ENCODE measurements at places on chromosomes 11 and 22.

DNA sequence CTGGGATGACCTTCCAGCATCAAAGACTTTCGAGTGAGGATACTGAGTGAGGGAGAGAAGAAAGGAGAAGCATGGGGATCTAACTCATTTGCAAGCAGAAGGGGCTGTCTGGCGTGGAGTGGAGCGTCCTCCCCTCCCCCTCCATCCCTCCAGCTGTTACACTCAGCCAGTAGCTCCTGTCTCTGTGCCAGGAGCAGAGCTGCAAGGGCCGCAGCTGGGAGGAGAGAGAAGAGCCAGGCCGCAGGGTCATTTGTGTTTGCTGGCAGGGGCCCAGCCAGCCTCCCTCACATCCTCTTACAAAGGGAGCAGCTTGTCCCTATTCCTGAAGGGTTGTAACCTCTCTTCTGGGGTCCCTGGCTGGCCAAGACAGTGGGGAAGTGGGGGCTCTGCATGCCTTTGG, 57.9 kb downstream of the NECTIN1 start:
- DNase-seq: peak; percentile 70

GRCh38 chr22:31846161-31847115, 92.6 kb downstream of the DEPDC5 start:
- no peak for DNase-seq

GRCh38 chr11:118415739-118416068, 14.3 kb downstream of the ATP5MG start:
- no peak for DNase-seq

DNA sequence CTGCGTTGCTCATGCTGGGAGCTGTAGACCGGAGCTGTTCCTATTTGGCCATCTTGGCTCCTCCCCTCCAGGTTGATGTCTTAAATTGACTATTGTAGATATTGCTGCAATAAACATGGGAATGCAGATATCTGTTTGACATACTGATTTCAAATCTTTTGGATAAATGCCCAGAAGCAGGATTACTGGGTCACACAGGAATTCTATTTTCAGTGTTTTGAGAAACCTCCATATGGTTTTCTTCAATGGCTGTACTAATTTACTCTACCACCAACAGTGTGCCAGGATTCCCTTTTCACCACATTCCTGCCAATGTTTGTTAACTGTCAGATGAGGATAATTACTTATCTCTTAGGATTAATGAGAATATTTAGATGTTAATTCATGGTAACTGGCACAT, 467.0 kb downstream of the LUZP2 start:
- no peak for DNase-seq

DNA sequence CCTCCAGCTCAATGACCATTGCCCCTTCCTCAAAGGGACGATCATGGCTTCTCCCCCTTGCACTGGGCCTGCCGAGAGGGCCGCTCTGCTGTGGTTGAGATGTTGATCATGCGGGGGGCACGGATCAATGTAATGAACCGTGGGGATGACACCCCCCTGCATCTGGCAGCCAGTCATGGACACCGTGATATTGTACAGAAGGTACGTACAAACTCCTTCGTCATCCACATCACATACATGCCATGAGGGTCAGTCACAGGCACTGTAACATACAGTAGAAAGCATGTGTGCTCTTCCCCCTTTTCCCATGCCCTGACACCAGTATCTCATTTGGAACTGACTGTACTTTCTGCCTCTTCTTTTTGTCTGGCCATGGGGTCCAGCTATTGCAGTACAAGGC, 4.0 kb downstream of the TAF10 start:
- DNase-seq: no peak

- DNase-seq: no peak
Measured at GRCh38 chr11:105219269-105219668, 79.7 kb upstream of the CARD18 start.

DNA sequence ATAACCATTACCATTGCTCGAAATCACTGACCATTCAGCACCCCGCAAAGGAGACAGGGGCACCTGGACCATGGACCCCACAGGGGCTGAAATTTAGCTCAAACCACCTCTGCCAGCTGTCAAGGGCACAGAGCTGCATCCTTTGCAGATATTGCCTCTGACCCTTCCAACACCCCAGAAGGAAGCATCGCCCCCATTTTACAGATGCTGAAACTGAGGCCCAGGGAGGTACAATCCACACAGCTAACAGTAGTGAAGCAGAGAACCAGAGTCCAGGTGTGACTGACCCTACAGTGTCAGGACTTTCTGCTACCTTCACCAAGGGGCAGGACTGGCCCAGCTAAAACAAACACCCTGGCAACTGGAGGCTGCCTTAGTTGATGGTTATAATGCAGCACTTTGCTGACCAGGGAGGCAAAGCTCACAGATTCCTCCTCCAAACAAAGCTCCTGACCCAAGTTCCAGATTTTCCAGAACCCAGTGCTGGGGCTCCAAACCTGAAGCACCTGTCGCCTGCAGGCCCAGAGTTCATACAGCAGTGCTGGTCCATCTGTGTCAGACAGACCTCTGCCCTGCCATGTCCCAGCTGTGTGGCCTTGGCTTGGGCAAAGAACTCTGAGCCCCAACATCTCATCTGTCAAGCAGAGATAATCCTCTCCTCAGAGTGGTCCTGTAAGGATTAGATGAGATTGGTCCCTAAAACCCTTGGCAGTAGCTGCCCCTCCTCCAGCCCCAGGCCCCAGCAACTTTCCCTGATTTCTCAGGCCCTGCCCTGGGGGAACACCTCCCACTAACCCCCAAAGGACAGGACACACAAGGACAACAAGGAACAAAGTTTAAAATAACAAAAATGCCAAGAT, 15.2 kb upstream of the ARAP1 start:
- DNase-seq: no peak

DNA sequence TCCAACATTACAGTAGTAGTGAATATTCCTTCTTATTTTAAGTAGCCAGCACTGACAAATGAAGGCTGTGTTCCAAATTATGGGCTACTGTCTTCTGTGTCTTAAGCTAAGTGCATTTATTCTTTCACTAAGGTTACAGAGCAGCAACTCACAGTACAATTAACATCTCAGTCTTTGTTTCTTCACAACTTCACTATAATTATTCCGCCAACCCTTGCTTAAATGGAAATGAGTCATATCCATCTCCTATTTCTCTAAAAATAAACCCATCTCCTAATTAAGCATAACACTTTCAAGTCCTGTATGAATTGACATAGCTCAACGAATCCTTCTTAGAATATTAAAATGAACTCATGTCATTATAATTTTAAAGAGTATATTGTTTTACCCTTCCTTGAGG, 6.7 kb downstream of the ETS1 start:
- no peak for DNase-seq

GRCh38 chr11:96301818-96302217, 41.2 kb downstream of the MAML2 start:
- no peak for DNase-seq

DNA sequence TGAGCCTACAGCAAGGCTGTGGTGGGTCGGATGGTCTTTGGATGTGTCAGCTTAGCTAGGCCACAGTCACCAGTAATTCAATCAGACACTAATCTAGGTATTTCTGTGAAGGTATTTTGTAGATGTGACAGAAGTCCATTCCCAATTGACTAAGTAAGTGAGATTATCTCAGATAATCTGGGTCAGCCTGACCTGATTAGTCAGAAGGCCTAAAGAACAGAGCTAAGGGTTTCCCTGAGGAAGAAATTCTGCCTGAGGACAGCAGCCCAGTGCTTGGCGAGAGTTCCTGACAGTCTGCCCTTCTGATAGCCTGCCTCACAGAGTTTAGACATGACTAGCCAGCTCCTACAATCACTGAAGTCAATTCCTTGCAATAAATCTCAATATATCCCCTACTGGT, 28.7 kb downstream of the GUCD1 start:
- DNase-seq: no peak

GRCh38 chr22:33400061-33400840, 342.1 kb upstream of the SYN3 start:
- no peak for DNase-seq

GRCh38 chr22:32355760-32356159, 1.9 kb upstream of the RFPL3 start:
- DNase-seq: no peak

DNA sequence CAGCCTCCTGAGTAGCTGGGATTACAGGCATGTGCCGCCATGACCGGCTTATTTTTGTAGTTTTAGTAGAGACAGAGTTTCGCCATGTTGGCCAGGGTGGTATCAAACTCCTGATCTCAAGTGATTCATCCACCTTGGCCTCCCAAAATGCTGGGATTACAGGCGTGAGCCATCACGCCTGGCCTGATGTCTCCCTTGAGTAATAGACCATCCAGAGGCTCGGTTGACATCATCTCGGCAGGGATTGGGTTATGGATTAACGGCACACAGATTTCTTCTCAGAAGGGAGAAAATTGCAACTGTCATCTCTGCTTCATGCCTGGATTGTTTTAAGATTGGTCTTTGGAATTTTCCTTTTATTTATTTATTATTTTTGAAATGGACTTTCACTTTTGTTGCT, 239.2 kb upstream of the LARGE1 start:
- DNase-seq: no peak

DNA sequence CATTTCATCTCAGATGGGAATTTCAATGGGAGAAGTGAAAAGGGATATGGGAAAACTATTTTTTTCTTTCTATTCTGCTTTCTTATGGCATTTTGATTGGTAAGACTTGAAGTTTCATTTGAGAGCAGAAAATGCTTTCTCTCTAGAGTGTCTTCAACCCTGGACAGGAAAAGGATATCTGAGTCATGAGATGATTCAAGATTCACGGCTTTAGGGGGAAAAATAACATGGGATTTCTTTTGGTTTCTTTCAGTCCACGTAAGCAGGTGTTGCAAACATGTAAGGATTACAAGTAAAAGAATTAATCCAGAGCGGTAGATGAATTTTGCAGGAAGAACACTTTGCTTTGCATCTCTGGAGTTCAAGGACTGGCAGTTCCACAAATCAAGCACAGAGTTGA, 1001.0 kb upstream of the TENM4 start:
- no peak for DNase-seq

GRCh38 chr11:110124605-110125004, 31.4 kb downstream of the ZC3H12C start:
- no peak for DNase-seq

DNA sequence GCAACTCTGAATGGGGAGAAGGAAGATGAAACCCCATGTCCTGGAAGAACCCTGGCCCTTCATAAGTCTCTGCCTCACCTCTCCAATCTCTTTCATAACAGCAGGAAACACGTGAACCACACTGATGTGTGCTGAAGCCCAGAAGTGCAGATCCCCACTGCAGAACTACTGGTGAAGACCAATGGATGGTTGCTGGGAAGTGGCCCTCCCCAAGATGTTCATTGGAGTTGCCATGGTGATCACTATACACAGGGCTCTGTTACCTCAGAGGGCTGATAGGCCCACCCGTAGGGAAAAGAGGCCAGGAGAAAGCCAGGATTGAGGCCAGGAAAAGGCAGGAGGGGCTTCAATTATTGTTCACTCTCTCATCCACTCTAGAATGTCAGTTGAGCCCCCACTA, 11.6 kb downstream of the TST start:
- no peak for DNase-seq

DNA sequence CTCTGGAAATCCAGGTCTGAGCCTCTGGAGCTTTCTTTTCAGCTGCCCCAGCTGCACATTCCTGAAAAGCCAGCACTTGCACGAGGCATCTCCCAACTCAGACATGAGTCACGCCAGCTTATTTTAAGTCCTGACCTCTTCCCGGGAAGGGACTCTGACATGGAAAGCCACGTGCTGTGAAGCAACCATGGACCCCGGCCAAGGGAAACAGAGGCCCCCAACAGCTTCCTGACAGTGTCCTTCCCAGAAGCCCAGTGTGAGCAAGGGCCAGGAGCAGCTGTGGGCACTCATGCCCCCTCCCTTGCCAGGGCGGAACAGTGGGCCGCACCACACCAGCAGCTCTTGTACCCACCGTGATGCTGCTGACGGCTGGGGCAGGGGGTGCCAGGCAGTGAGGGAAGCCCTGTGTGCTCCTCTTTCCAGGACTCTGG, 118.8 kb upstream of the CADM1 start:
- no peak for DNase-seq

DNA sequence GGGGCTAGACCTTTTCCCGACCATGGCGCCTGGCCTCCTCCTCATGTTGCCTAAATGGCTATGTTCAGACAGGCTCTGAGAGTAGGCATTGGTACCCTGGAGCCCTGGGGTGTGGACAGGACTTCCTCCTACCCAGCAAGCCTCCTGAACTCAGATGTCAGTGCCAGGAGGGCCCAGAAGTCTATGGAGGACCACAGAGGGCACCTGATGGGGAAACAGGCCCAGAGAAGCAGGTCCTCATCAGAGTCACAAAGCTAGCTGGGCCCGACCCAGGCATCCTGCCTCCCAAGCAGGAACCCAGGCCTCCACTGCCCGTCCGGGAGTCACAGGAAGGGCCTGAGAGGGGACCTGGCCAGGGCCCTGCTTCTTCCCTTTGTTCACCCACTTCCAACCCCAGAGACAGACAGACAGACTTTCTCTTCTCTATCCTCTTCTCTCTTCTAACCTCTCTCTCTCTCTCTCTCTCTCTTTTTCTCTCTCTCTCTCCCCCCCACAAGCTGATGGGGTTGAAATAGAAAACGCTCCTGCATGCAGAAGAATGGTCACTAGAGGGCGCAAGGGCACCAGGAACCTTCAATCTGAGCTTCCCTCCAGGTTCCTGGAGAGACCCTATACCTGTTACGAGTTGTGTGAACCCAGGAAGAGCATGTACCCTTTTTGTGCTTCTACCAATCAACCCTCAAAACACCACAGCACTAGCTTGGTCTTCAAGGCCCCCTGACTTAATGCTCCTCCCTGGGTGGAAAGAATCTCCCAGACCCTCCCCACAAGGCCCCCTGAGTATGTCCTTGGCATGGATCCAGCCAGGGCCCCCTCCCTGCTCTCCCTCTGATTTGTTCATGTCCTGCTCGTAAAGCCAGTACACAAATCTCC, 27.1 kb downstream of the ARAP1 start:
- DNase-seq: peak; percentile 83

DNA sequence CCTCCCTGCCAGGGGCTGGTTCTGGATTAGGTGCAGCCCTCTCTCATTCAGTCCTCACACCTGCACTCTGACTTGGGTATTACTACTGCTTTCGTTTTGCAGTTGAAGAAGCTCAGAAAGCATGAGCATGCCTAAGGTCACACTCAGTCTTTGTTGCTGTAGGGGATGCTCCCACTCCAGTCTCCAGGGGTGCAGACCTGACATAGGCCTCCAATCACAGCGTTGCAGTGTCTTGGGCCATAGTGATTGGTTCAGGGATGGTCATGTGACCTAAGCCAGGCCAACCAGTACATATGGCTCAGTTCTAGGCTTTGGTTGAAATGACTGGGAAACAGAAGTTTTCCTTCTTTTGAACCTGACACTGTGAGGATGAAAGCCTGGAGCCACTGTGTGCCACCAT, 61.7 kb downstream of the FBXO7 start:
- no peak for DNase-seq

GRCh38 chr11:66649903-66650302, 11.4 kb downstream of the RBM4 start:
- no peak for DNase-seq

- DNase-seq: no peak
Measured at GRCh38 chr11:106160494-106160893, 83.0 kb downstream of the AASDHPPT start.

GRCh38 chr11:123261345-123262106, 66.5 kb upstream of the CLMP start:
- DNase-seq: peak; percentile 78

All from left renal cortex interstitium (tissue), 4 donors.